Bronchial epithelial cell (primary cell): ENCODE measurements at places on chromosomes 5 and 9.

- DNase-seq, result no peak
Observed at GRCh38 chr9:107541523-107541922, 52.0 kb upstream of the KLF4 start.

GRCh38 chr9:703392-703791 lies 138.1 kb upstream of the DMRT1 start:
- DNase-seq, result no peak

DNA sequence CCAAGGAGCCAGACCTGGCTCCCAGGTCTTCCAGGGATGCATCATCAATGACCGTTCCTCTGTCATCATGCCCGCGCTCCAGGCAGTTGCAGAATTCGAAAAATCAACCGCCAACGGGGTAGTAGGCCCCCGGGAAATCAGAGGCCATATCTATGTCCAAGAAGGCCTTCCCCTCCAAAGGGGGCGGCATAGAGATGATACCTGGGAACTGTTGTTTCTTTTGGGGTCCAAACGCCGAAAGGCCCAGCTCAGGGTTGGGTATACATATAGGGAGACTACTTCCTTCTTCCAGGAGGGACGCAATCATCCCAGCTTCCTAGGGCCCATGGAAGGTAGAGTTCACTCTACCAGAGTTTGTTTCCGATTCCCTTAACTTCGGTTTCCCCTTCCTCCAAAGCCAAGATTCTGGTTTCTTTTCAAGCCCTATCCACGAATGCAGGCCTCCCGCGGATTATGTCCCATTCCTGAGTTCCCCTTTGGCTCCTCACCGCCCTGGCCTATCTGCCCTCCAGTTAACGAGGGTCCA lies 754 bp downstream of the DCAF12 start:
- DNase-seq, result peak; percentile 50

- no peak for DNase-seq
Observed at GRCh38 chr5:91366551-91366950, 16.6 kb downstream of the ARRDC3 start.
